Stimulated activated CD4-positive, alpha-beta T cell treated with anti-CD3 and anti-CD28 coated beads, Interleukin-12 subunit alpha, Interleukin-12 subunit beta, amount 100 ng/mL, for 4 hours (primary cell): ENCODE measurements at places on chromosomes 6 and 20.
A peak's percentile ranks its signal among the peaks of the same experiment; 100 is the strongest.

DNA sequence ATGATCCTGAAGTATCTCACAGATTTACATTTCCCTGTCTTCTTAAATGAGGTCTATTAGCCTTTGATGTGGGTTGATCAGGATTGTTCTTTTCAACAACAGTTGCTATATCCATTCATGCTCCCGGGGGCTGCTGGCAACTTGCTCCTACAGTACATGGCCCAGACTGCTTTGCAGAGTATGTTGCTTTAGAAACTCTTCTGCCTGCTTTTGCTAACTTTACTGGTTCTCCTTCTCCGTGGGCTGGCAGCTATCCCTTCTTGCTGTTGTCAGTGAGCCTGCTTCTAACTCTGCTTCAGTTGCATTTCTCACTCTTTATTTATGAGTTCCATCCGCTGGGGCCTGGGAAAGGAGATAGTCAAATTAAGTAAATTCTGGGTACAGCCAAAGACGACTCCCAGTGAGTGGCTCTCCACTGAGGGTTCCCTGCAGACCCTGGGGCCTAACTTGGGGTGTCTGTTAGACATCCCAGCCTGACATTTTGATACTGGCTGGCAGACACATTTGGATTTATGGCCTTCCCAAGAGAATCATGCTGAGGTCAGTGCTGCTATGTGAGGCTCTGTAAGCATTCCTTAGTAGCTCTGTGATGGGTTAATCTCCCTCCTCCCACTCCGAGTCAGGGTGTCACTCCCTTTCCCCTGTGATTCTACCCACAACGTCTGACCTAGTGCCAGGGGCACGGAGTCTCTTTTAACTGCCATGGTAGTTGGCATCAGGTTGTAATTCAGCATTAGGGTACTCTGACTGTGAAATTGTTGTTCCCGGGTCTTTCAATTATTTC is 73.6 kb downstream of the SLX4IP start:
- DNase-seq, result no peak

- no peak for DNase-seq
These were observed 271.2 kb downstream of the PRL start for GRCh38 chr6:22025468-22026163.

- no peak for DNase-seq
These were observed 31.7 kb downstream of the UTRN start for GRCh38 chr6:144316862-144317195.

DNA sequence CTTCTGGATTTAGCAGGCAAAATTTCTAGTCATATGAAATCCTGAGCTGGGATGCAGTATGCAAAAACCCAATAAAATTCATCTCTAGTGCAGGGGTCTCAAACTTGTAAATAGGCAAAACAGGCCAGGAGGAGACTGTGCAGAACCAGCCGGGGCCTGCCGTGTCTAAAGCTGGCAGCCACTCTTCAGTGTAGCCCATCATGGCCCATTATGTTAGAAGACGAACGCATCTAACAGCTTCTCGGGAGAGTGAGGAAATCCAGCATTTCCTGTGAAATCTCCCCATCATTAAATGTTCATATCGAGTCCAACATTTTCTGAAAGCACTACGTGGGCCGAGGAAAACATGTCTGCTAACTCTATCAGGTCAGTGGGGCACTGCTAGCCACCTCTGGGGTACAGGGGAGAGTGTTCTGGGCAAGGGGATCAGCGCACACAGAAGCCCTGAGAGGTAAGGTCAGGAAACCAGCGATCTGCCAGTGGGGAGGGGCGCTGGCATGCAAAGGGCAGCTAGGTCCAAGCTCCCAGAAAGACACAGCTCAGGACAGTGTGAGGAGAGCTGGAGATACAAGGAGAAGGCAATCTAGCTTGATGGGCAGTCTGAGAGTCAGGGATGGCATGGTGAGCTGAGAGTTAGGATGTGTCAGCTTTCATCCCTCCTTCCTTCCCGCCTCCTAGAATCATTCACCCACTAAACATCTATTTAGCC is 144.2 kb downstream of the PREX1 start:
- DNase-seq, result no peak

DNA sequence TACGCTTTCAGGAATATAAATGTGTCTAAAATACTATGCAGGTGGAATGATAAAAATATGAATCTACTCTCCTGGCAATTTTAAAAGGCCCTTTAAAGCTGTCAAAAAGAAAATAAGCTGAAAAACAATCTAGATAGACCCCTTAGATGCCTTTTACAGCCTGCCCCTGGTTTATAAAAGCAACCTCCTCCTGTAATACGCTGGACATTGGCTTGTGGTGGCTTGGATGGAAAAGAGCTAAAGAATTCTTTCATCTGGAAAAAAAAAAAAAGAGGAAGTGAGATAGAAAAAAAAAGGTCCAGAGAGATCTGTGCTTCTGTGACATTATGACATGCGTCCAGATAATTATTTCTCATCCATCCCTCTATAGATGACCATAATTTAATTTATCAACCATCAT is 115.9 kb upstream of the NRSN1 start:
- no peak for DNase-seq

- DNase-seq, result no peak
These were observed 45.7 kb downstream of the MDGA1 start for GRCh38 chr6:37651991-37652390.

- DNase-seq, result peak; percentile 33
These were observed 1.0 kb downstream of the AFDN start for GRCh38 chr6:167827583-167828324.
